ENCODE measurements at places on chromosomes 5 and 9. TPM values are rescaled to one million over a fixed set of nuclear protein-coding genes. Genes with fewer than 3 reads are reported as not detected.

The EFNA5 gene
- 18.8 TPM for total RNA-seq

DNA sequence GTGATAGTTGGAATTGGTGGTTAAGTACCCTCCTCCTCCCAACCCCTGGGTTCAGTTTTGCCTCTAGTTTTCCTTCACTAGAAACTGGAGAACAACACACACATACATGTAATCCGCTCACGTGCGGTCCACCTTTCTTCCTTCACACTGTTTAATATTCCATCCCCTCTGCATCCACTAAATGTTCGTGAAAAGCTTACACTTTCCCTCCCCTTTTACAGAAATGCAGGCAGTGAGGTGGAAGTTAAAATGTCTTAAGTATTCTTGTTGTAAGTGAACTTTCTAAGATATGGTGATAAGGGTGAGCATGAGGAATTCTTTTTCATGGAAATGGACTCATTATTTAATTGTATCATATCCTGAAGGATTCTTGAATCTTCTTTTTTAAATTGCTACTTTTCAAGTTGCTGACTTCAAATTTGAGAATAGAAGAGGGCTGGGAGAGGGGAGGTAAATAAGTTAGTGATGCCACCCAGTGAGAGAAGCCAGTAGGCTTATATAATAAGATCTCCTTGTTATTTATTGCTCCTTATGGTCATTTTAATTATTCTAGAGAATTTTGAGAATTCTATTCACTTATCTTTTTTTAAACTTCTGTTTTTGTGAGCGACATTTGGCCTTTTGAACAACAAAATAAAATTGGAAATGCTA is 90.2 kb downstream of the TLE4 start:
- H3K4me1 ChIP-seq, result peaks cover 12% of the 10 kb centered on the region
- no peak overlapping the region for H3K27ac ChIP-seq
- H3K4me3 ChIP-seq, result no peak overlapping the region
- H3K36me3 ChIP-seq, result no peaks in the 10 kb centered on the region
- H3K27me3 ChIP-seq, result no peaks in the 10 kb centered on the region

The PCDHB9 gene
- total RNA-seq, result 1.2 TPM

- no peak overlapping the region for H3K4me3 ChIP-seq
- peak overlapping the region; percentile 39 for H3K27ac ChIP-seq
- H3K27me3 ChIP-seq, result no peaks in the 10 kb centered on the region
- no peaks in the 10 kb centered on the region for H3K36me3 ChIP-seq
- H3K4me1 ChIP-seq, result peaks cover 41% of the 10 kb centered on the region
Observed at GRCh38 chr9:108476574-108476973, 379.2 kb downstream of the ACTL7B start.
